ENCODE measurements at places on chromosomes 3 and 15.

DNA sequence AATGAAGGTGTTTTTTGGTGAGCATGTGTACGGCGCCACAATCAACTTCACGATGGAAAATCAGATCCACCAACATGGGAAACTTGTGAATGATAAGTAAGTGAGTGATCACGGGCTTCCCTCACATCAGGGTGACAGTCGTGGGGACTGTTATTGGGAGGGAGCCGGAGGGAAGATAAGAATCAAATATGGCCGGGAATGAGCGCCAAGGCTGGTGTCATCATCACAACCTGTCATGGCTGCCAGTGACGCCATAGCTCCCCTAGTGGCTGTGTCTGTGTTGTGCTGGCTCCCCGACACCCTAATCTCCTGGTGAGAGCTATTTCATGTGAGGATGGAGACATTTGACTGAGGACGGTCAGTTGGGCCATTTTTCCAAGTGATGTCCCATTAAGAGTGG is 168.5 kb downstream of the SV2B start:
- DNase-seq, result no peak

- DNase-seq, result no peak
These were observed 276.4 kb upstream of the TLE3 start for GRCh38 chr15:70374096-70374495.

DNA sequence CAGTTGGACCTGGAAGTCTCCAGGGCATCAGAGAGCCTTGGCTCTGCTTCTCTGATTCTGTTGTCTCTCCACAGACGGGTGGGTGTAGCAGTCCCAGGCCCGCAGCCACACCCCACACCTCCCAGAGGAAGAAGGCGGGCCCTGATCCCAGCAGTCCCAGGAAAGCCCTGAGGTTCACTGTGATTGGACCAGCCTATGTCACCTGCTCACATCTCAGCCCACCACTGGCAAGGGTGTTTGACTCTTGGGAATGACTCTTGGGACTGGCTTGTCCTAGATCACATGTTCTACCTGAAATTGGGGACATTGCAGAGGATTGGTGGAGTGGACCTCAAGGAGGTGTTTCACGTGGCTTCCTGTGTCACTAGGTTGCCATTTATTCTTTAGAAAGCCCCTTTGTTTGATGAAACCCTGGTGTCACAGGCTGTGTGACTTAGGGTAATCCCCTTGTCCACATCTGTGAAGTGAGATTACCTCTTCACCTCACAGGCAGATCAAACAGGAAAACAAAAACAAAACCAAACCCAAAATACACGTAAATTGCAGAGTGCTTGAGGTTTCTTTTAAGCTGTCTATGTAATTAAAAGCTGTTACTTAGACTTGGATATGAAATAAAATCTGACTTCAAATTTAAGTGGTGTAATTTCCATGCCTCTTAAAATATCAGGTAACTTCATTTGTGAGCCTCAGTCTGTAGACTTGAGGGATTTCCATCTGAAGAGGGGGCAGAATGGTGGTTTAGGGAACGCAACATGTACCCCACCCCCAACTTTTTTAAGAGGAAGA is 26.7 kb downstream of the FLNB start:
- peak; percentile 85 for DNase-seq

- DNase-seq, result no peak
These were observed 16.6 kb downstream of the HMCES start for GRCh38 chr3:129295286-129295685.

DNA sequence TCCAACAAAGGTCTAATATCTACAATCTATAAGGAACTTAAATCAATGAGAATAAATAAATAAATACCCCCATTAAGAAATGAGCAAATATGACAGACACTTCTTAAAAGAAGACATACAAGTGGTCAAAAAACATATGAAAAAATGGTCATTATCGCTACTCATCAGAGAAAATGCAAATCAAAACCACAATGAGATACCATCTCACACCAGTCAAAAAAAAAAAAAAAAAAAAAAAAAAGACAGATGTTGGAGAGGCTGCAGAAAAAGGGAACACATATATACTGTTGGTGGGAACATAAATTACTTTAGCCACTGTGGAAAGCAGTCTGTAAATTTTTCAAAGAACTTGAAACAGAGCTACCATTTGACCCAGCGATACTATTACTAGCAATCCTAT is 31.6 kb upstream of the OR5H6 start:
- DNase-seq, result no peak

DNA sequence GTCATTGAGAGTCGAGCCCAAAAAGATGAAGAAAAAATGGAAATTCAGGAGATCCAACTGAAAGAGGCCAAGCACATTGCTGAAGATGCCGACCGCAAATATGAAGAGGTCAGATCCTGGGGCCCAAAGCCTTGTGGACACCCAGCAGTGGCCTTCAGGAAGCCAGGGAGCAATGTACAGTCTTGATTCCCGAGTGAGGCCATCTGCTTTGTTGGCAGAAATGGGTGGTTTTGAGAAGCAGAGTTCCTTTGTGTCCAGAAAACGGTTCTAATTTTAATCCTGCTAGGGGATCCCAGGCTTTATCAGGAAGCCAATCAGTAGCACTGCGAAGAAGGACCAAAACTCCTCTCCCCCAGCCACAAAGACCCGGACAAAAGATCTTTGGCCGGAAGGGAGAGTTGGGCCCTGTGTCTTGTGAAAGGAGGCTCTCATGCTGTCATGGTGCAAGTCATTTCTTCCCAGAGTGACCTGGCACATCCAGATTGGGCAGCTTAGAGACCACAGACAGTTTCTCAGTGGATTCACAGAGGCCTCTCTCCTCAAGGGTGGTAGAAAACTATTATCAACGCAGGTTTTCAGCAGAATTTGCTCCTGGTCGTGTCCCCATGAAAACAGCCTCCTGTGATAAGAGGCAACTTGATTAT is 17.1 kb downstream of the TPM1 start:
- no peak for DNase-seq

DNA sequence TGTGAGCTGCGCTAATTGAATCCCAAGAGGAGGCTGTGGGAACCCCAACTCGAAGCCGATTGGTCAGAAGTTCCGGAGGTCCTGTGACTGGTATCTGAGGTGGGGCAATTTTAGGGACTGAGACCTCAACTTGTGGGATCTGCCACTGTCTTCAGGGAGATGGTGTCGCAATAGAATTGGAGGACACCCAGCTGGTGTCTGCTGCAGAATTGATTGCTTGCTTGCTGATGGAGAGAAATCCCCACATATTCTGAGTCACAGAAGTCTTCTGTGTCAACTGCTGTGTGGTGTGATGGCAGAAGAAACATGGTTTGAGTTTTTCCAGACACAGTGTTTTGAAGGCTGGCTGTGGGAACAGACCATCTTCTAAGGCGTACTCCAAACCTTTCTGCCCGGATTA is 99.7 kb upstream of the PLXNA1 start:
- DNase-seq, result no peak

DNA sequence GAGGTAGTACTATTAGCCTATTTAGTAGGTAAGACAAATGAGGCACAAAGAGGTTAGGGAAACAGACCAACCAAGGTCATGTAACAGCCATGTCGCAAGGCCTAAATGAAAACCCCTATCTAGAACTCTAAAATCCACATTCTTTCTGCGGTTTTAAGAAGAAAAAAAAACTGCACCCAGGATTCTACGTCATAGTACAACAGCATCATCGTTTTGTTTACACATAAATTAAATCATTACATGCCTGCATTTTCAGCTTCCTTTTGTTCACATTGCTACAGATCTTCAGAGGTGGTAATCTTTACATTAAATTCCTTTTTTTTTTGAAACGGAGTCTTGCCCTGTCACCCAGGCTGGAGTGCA is 548 bp upstream of the PSMD6 start:
- DNase-seq, result no peak

DNA sequence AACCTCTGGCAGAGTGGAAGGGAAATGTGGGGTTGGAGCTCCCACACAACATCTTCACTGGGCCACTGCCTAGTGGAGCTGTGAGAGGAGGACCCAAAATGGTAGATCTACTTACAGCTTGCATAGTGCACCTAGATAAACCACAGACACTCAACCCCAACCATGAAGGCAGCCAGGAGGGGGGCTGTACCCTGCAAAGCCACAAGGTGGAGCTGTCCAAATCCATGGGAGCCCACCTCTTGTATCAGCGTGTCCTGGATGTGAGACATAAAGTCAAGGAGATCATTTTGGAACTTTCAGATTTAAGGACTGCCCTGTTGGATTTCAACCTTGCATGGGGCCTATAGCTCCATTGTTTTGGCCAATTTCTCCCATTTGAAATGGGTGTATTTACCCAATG is 20.9 kb downstream of the TP63 start:
- no peak for DNase-seq

DNA sequence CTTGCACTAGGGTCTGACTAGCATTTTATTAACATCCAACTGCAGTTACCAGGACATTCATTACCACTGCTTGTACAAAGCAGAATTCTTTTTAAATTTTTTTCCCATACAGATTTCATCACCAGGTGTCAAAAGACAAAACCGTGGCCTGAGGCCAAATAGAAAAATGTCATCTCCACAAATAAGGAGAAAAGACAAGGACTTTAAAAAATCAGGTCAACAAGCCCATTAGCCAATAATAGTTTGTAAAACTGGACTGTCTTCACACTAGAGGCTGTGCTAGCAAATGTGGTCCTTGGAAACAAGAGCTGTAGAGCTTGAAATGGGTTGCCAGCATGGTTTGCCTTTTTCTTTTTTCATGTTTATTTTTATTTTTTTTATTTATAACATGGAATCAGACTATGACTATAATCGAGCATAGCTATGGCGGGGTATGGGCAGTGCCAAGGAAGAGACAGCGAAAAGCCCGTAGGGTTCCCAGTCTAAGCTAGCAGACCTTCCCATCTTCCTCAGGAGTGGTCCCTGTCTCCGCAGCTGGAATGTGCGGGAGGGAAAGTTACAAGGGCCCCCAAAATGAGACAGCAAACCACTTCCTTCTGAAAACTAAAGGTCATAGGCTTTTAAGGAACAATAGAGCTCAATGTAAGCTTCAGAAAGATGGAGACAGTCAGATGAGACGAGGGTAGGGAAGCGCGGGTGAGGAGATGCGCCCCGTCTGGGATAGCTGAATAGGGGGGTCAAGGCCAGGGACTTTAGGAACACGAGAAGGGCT is 1.5 kb downstream of the PTPN9 start:
- no peak for DNase-seq

GRCh38 chr3:3800080-3800455 is 837 bp downstream of the LRRN1 start:
- peak; percentile 42 for DNase-seq

- no peak for DNase-seq
These were observed 502.1 kb downstream of the ZBBX start for GRCh38 chr3:166877971-166878370.

- DNase-seq, result no peak
These were observed 1085.0 kb upstream of the ALCAM start for GRCh38 chr3:104281713-104282112.

GRCh38 chr15:75065851-75066509 is 42.6 kb downstream of the PPCDC start:
- no peak for DNase-seq

GRCh38 chr15:63221346-63221745 is 31.9 kb downstream of the RAB8B start:
- DNase-seq, result no peak

DNA sequence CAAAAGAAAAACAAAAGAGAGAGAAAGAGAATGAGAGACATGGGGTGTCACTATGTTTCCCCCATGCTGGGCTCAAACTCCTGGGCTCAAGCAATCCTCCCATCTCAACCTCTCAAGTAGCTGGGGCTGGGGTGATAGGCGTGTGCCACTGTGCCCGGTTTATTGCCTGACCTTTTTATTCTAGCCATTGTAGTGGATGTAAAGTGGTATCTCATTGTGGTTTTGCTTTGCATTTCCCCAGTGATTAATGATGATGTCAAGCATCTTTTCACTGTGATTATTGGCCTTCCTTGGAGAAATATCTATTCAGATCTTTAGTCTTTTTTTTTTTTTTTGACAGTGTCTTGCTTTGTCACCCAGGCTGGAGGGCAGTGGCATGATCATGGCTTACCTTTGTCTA is 37.7 kb upstream of the GK5 start:
- no peak for DNase-seq

GRCh38 chr3:140443073-140443472 is 234.8 kb upstream of the TRIM42 start:
- DNase-seq, result no peak

GRCh38 chr3:72288955-72289691 is 504.2 kb upstream of the PROK2 start:
- peak; percentile 41 for DNase-seq

- no peak for DNase-seq
These were observed 85.9 kb upstream of the IGF1R start for GRCh38 chr15:98562331-98562937.

DNA sequence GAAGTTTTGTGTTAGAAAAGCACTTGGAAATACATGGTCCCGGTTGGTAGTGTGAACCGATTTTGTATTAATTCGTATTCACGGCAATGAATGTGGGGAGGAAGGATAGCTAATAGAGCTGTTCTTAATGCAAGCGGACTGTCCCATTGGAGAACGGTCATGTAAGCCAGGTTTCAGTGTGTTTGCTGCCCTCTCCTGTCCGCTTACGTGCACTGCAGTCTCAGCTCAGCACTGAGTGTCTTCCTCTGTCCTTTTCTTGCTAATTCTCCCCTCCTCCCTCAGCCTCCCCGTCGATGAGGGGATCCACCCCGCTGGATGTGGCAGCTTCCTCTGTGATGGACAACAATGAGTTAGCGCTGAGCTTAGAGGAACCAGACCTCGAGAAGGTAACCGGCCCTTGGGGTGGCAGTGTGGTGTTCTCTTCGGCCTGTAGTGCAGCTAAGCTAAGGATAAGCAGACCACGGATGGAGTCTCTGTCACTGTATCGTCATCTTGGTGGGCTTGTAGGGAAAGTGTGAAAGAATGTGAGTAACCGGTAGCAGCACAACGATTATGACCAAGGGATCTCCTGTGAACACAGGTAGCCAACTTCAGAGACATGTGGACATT is 267.5 kb upstream of the CHRM5 start:
- DNase-seq, result peak; percentile 66

DNA sequence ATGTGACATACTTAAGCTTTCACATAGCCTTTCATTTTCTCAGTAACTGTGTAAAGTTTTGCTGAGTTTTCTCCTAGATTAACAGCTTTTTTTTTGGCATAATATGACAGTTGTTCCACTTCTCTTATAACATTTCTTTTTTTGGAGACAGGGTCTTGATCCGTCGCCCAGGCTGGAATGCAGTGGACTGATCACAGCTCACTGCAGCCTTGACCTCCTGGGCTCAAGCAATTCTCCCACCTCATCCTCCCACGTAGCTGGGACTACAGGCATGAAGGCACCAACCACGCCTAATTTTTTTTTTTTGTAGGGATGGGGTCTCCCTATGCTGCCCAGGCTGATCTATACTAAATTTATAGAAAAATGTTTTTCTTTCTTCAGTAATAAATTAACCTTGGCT is 30.1 kb downstream of the DLG1 start:
- DNase-seq, result no peak

GRCh38 chr3:15783361-15783969 is 14.3 kb downstream of the ANKRD28 start:
- no peak for DNase-seq

DNA sequence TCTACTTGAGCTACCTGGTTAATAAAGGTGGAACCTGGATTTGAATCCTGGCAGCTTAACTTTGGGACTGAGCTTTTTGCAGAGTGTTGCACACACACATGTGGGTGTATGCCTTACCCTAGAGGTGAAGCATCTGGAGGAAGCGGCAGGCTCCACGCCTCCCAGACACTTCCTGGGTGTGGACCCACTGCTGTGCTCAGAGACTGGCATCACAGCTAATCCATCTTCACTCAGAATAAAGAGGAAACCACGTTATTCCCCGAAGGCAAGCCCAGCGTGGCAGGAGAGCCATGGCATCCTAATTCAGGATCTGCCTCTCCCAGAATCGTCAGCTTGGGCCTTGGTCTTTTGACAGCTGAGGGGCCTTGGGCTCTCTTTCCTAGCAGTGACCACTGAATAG is 25.5 kb downstream of the CCDC13 start:
- no peak for DNase-seq

All from GM20000 (cell line).